Karpas-422 (cell line): ENCODE measurements at places on chromosomes 4 and X. TPM values are rescaled to one million over a fixed set of nuclear protein-coding genes. Genes with fewer than 3 reads are reported as not detected.

The NDST3 gene
- not detected in 2 replicates for total RNA-seq

The ITIH6 gene
- not detected in 2 replicates for total RNA-seq

The F8A2 gene
- not detected in 2 replicates for total RNA-seq

The IL1RAPL1 gene
- not detected in 2 replicates for total RNA-seq

The MSX1 gene
- 4.5 and 10.2 TPM in 2 replicates for total RNA-seq

The MND1 gene
- 46.9 and 47.1 TPM in 2 replicates for total RNA-seq

The SSX4 gene
- not detected in 2 replicates for total RNA-seq

The TCEAL7 gene
- total RNA-seq = not detected in 2 replicates

The MAGEA2 gene
- total RNA-seq = not detected in 2 replicates

The CTAG1B gene
- total RNA-seq = not detected in 2 replicates

The TRMT10A gene
- total RNA-seq = 11.5 and 15.1 TPM in 2 replicates

The GRIA3 gene
- total RNA-seq = not detected in 2 replicates

The CD38 gene
- 3.6 and 12.1 TPM in 2 replicates for total RNA-seq
